ENCODE measurements at places on chromosomes 7 and 10.

DNA sequence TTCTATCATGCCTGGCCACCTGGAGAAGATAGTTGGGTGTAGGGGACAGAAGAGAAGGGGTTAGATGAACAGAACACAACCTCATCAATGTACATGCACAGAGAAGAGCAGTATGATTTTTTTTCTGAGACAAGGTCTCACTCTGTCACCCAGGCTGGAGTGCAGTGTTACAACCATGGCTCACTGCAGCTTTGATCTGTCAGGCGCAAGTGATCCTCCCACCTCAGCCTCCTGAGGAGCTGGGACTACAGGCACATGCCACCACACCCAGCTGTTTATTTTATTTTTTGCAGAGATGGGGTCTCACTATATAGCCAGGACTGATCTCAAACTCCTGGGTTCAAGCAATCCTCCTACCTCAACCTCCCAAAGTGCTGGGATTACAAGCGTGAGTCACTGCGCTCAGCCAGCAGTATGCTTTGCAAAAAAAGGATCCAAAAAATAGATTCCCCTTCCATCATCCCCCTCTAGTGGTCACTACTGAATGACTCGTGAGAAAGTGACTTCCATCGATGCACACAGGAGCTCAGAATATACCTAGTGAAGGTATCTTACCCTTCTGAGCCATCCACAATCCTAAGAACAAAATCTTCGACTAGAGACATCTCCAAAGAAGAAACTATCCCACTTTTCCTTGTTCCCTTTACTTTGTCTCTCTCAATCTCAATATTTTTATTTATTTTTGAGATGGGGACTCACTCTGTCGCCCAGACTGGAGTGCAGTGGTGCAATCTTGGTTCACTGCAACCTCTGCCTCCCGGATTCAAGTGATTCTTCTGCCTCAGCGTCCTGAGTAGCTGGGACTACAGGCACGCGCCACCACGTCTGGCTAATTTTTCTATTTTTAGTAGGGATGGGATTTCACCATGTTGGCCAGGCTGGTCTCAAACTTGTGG, 21.0 kb downstream of the ZCWPW1 start:
- DNase-seq: no peak

DNA sequence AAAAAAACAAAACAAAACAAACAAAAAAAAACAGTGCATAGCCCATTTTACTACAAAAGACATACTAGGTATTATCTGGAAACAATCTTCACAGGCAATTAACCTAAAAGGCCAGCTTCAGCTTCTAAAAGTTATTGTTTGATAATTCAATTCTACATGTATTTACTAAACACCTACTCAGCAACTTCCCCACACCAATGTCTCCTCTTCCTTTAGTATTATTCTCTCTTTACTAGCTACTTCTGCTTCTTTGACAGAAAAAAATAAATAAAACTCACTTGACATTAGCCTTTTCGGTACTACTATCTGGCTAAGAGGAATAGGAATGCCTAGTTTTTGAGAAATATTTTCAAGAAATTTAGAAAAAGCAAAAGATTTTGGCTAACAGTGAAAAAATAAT, 2.8 kb downstream of the TM9SF3 start:
- no peak for DNase-seq

- no peak for DNase-seq
Measured at GRCh38 chr7:35389636-35390035, 135.7 kb upstream of the TBX20 start.

DNA sequence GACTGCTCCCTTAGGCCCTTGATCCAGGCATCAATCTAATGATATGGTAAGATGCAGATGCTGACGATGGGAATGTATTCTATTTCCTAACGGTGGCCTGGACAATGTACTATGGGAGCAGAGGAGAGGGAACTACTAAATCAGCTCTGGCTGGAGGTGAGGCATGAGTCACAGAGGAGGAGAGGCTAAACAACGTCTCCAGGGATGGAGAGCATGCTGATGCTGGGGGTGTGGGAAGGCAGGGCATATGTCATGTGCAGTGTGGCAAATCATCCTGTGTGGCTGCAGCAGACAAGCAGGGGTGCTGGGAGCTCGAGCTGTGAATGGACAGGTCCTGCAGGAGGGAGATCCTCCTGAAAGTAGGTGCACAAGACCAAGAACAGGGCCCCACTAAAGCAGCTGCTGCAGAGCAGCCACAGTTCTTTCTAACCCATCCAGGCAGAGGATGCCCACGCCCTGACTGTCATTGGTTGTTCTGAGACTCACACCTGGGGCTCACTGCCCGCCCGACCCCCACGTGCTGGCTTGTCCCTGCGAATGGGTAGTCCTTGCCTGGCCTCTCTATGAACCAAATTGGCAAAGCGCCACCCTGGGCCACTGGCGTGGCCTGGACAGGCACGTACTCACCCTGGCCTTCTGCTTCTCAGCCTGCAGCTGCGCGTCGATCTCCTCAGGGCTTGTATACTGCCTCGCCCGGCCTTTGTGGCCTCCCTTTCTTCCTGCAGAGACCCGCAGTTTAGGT, 4.0 kb downstream of the PDAP1 start:
- no peak for DNase-seq

DNA sequence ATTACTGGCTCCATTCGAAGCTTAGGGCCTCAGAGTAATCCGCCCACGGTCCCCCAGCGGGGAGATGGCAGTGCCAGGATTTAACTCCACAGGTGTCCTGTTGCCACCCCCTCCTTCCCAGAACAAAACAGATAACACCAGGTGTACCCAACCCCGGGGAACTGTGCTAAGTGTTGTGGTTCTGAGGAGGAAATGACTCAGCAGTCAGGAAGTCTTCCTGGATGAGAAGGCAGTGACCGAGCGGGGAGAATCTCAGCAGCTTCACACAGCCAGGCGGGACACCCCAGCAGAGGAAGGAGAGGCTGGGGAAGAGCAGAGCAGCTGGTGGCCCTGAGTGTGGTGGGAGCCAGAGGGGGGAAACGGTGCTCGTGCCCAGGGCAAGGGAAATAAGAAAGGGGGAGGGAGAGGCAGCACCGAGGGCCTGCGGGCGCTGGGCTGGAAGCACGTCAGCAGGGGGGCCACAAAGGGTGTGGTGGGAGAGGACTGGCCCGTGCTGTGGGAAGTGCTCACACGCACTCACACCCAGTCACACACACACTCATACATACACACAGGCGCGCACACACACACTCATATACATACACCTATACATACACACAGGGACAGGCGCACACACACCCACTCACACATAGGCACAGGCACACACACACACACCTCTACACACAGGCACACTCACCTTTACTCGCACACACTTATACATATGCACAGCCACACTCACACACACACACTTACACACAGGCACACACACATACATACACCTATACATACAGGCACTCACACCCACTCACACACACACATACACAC, 59.8 kb upstream of the CHST15 start:
- DNase-seq: no peak

DNA sequence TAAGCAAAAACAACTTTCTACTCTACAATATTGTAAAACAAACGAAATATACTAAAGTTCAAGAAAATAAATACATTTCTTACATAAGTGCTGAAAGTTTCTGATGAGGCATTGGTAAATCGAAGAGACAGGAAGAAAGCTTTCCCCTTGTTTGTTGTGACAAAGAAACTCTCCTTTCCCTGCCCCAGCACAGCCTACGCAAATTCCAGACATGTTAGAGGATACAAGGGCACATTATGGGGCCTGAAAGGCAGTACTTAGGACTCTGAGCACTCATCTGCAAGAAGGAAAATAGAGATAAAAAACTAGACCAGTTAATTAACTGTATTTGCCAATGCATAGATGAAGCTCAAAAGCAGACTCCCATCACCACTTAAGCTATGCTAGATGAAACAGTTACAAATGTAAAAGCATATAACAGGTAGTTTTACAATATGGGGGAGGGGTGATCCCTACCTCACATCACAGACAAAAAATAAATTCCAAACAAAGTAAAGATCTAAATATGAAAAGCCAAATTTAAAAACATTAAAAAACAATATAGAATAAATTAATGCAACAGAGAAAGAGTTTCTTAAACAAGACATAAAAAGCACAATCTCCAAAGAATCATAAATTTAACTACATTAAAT, 21.8 kb downstream of the ARHGAP19 start:
- DNase-seq: no peak

GRCh38 chr7:28685644-28686417, 272.3 kb downstream of the TRIL start:
- peak; percentile 73 for DNase-seq

- no peak for DNase-seq
Measured at GRCh38 chr7:68980011-68980410, 618.3 kb upstream of the AUTS2 start.

GRCh38 chr10:91295346-91295745, 74.9 kb downstream of the PCGF5 start:
- no peak for DNase-seq

GRCh38 chr7:74299401-74299800, 10.2 kb downstream of the CLIP2 start:
- no peak for DNase-seq

- no peak for DNase-seq
Measured at GRCh38 chr7:137642031-137642430, 204.7 kb downstream of the DGKI start.

GRCh38 chr10:126357169-126357568, 31.1 kb downstream of the ADAM12 start:
- no peak for DNase-seq

DNA sequence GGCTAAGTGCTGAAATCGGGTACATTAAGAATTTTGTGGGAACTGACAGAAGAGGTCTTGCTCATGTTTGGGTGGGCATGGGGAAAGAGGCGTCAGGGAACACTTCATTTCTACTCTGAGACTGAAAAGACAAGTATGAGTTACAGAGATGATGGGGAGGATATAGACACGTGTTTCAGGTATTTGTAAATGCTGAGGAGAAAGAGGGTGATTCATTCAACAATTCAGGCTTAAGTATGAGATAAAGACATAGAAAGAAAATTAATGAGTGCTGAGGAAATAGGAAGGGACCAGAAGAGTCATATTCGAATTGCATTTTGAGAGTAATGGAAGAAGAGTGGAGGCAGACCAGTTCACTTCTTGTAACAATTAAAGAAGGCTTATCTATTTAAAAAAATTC, 143.6 kb downstream of the HBP1 start:
- DNase-seq: no peak

DNA sequence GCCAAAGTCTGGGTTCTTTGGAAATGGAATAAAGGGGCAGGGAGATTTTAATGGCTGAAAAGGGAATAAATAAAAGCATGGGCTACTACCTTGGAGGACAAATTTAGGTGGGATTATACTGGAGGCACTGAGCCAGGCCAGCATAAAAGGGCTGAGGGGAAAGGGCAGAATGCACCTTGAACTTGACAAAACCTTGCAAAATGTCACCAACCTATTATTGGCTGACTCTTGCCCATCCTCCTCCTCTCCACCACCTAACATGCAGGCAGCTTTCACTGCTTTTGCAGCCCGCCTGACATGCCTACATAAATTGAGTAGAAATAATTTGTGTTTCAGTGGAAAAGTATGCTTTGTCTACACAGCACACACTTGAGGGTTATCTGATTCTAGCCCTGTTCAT, 65.3 kb upstream of the ABLIM1 start:
- DNase-seq: no peak

DNA sequence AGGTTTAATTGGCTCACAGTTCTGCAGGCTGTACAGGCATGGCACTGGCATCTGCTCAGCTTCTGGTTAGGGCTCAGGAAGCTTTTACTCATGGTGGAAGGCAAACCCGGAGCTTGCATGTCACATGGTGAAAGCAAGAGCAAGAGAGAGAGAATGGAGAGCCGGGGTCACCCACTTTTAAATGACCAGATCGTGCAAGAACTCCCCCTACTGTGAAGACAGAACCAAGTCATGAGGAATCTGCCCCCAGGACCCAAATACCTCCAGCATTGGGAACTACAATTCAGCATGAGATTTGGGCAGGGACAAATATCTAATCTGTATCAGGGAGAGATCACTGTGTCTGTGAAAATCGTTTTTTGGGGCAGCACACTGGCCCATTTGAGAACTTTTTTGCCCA, 110.0 kb upstream of the MYO3A start:
- DNase-seq: no peak

GRCh38 chr7:139543801-139544603, 20.5 kb downstream of the CLEC2L start:
- no peak for DNase-seq

- no peak for DNase-seq
Measured at GRCh38 chr7:93877742-93878141, 12.8 kb downstream of the TFPI2 start.

GRCh38 chr7:8442814-8443304, 9.4 kb downstream of the NXPH1 start:
- peak; percentile 93 for DNase-seq

- DNase-seq: no peak
Measured at GRCh38 chr7:2384354-2385243, 18.8 kb upstream of the CHST12 start.

- DNase-seq: no peak
Measured at GRCh38 chr10:50542871-50543270, 80.9 kb downstream of the SGMS1 start.

- no peak for DNase-seq
Measured at GRCh38 chr7:3897430-3898372, 596.6 kb downstream of the SDK1 start.

- no peak for DNase-seq
Measured at GRCh38 chr7:159158125-159158887, 13.6 kb upstream of the VIPR2 start.

DNA sequence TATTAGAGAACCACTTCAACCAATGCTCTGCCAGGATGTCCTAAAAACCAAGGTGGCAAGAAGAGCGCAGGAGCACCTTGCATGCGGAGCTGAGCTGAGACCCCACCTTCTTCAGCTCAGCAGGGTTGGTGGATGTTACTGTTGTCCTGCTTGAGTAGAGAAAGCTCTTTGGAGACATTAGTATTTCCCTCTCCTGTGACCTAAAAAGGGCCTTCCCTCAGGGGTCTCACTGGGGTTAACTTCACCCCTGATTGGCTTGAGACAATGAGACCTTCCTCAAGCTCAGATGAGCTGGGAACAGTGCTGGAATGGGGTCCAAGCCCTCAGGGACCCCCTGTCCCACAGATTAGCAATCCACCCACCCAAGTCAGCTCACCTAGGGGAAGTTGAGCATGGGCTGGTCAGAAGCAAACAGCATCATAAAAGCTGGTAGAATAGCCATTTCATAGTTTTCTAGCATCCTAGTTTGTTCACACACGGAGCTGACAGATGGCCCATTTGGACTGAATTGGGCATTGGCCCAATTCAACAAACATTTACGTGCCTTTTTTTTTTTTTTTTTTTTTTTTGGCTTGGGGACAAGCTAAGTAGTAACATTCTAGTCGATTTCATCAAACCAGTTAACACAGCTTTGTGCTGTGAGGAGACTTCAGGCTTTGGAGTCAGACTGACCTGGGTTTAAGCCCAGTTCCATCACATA, 100.6 kb upstream of the HABP2 start:
- DNase-seq: peak; percentile 26

- no peak for DNase-seq
Measured at GRCh38 chr7:1844336-1844950, 174.4 kb downstream of the ELFN1 start.

- DNase-seq: no peak
Measured at GRCh38 chr7:90958647-90959046, 305.6 kb upstream of the FZD1 start.

Measured in ecto neural progenitor cell (in vitro differentiated cells).